ENCODE measurements at places on chromosomes 5 and 9.

DNA sequence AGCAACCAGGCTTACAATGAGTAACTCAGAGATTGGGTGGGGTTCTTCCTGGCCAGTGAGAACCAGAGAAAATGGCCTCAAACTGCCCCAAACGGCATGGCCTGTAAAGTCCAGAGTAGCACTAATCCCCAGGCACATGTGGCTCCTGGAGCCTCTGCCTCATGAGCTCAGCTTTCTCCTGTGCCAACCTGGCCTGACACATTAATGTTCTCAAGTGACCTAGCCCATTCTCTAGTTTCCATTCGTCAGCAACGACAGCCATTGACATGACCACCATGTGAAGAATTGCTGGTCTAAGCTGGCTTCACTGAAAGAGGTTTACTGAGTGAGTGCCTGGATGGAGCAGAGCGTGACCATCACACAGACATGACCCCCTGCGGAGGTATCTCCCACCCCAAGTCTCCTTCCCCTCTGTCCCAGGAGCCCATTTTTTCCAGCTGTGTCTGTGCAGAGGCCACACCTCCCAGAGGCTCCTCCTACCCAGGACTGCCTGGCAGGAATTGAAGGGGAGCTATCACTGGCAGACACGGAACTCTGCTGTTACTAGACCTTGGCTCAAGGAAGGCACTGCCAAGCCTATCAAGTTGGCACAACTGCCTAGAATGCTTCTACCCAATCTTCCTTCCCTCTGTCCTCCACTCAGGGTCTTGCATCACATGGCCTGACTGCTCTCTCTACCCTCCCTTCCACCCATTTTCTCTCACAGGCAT lies 59.0 kb upstream of the BOD1 start:
- DNase-seq, result no peak

DNA sequence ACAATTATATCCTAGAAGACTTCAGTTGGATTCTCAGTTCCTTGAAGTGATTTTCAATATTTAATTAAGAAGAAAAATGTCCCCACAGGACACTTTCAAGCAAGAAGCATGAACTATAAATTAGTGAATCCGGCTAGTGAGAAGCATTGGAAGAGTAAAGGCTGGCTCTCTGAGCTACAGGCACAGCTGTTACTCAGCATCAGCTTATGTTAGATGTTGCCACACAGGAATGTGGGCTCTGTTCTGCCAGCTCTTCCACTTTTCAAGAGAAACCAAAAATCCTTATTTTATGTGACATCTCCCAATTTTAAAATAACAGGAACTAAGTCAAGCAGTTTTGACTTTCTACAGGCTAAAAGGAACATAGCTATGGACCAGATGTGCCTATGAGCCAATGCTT lies 14.9 kb downstream of the ZNF474 start:
- no peak for DNase-seq

GRCh38 chr9:108374626-108375025 lies 481.2 kb downstream of the ACTL7B start:
- DNase-seq, result no peak

GRCh38 chr5:131245948-131246347 lies 17.9 kb upstream of the CDC42SE2 start:
- no peak for DNase-seq

Data from NCI-H1930 (cell line).